ENCODE measurements at places on chromosomes 13 and 19.

DNA sequence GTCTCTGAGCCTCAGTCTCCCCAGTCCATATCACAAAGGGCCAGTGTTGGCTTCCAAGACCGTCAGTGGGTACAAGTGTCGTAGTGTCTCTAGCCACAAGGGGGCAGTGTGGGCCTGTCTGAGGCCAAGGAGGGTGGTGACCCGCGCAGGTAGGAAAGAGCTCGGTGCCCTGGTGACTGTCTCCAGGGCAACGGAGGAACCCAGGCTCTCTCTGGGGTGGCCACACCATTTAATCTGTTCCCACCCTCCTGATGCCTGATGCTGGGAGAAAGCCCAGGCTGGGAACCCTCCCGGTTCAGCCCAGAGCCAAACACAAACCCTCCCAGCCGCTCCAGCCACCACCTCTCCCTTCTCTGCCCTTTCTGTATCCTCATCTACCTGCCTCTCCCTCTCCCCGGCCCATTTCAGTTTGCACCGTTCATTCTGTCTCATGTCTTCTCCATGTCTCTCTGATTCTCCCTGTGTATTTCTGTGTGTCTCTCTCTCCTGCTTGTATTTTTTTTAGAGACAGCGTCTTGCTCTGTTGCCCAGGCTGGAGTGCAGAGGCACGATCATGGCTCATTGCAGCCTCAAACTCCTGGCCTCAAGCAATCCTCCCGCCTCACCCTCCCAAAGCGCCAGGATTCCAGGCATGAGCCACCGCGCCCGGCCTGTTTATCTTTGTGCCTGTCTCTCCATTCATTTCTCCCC lies 17.5 kb upstream of the MEIS3 start:
- H3K27ac ChIP-seq, result no peak overlapping the region
- H3K4me3 ChIP-seq, result no peak overlapping the region
- H3K27me3 ChIP-seq, result peaks cover 5% of the 10 kb centered on the region
- DNase-seq, result peak; percentile 86
- no peaks in the 10 kb centered on the region for H3K36me3 ChIP-seq

- H3K27me3 ChIP-seq, result no peaks in the 10 kb centered on the region
- no peak overlapping the region for H3K27ac ChIP-seq
- H3K36me3 ChIP-seq, result peaks cover 47% of the 10 kb centered on the region
- DNase-seq, result no peak
- H3K4me3 ChIP-seq, result no peak overlapping the region
These were observed 112.3 kb upstream of the FBXL3 start for GRCh38 chr13:77139306-77139705.

DNA sequence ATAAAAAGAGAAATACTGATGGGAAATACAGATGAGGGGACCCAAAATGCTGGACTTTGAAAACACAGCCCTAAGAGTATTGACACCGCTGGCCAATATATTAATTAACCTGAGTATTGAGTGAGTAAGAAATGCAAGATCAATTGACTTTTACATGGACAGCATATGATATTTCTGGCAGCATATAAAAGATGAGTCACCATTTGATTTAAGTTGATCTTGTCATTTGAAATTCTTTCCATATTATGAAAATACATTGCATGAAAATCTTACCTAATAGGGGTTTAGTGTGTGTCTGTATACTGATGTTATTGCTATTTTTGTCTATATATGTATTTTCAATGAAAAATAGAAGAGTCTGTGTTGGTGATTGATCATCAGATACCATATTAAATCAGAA lies 619.6 kb downstream of the KCTD12 start:
- H3K4me3 ChIP-seq, result no peak overlapping the region
- H3K27me3 ChIP-seq, result no peaks in the 10 kb centered on the region
- DNase-seq, result no peak
- no peaks in the 10 kb centered on the region for H3K4me1 ChIP-seq
- no peaks in the 10 kb centered on the region for H3K36me3 ChIP-seq

DNA sequence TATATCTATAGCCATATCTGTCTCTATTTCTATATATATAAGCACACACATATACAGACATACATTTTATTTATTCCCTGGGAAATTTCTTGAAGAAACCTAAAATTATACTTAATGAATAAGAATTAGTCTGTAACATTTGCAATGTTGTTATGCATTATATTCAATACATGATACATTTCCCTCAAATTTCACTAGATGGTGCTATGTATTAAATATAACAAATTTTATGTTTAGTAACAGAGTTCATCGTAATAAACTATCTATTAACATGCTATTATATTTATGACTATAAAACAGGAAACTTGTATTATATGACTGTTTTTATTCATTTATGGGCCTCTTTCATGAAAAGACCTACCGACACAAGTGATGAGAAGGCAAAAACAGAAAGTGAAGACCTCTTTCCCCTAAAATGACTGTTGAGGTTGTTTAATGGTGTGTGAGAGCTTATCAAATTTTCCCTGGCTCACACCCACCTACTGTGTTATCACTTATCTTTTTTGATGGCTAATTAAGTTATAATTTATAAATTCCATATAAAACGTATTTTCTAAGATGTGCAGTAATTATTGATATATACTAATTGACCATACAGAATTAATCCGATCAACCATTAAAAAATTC lies 881.9 kb downstream of the SLITRK6 start:
- H3K27ac ChIP-seq, result no peak overlapping the region
- no peaks in the 10 kb centered on the region for H3K27me3 ChIP-seq
- no peak for DNase-seq
- H3K4me3 ChIP-seq, result no peak overlapping the region

- H3K4me3 ChIP-seq, result no peak overlapping the region
- peaks cover 28% of the 10 kb centered on the region for H3K36me3 ChIP-seq
- no peak overlapping the region for H3K27ac ChIP-seq
- no peak for DNase-seq
- H3K4me1 ChIP-seq, result no peaks in the 10 kb centered on the region
These were observed 13.6 kb downstream of the ZNF490 start for GRCh38 chr19:12596927-12597548.

GRCh38 chr13:41962994-41963393 lies 2.1 kb upstream of the VWA8 start:
- H3K27ac ChIP-seq, result no peak overlapping the region
- no peaks in the 10 kb centered on the region for H3K36me3 ChIP-seq
- peaks cover 10% of the 10 kb centered on the region for H3K4me1 ChIP-seq
- H3K27me3 ChIP-seq, result no peaks in the 10 kb centered on the region
- no peak for DNase-seq

- no peak overlapping the region for H3K27ac ChIP-seq
- no peaks in the 10 kb centered on the region for H3K36me3 ChIP-seq
- H3K4me3 ChIP-seq, result peak overlapping the region; percentile 49
- no peaks in the 10 kb centered on the region for H3K27me3 ChIP-seq
These were observed 12.7 kb upstream of the PSMD8 start for GRCh38 chr19:38361633-38362075.

DNA sequence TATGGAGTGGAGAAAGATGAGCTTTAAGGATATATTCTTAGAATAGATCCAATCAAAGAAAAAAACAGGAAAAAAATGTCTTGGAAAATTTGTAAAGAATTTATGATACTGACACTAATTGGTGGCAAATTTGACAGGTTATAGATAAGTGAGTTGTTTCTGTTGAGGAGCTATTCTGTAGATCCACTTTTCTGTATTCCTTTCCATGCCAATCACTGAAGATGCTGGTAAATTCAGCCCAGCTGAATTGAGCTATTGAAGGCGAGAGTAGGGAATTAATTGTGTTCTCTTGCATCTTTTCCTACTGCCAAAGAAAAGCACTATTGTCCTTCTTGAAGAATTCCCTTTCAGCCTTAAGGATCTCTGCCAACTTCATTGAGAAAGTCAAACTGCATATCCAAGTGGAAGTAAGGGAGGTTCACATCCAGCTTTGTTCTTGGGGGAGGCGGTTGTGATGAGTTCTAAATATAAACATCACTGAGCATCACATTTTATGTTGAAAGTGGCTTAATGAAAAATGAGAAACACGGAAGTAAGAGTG lies 113.1 kb downstream of the PCDH9 start:
- H3K27ac ChIP-seq, result no peak overlapping the region
- H3K4me1 ChIP-seq, result no peaks in the 10 kb centered on the region
- H3K36me3 ChIP-seq, result no peaks in the 10 kb centered on the region
- no peak overlapping the region for H3K4me3 ChIP-seq

DNA sequence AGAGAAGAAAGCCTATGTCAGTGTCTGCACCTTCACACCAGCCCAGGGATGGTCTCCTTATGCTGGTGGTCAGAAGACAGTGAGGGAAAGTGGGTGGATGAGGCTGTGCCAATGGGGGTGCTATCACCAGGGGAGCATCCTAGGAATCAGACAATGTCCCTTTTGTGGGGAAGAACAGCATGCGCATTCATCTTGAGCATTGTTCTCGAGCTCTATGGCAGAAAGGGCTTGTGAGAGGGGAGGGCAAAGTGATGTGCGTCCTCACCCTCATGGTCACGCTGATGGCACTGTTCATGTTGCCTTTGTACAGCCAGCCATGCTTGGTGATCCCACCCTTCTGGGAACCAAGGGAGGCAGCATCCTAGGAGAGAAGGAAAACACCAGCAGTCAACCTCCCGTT lies 56.1 kb downstream of the DOCK9 start:
- H3K36me3 ChIP-seq, result no peaks in the 10 kb centered on the region
- no peaks in the 10 kb centered on the region for H3K27me3 ChIP-seq
- no peak overlapping the region for H3K4me3 ChIP-seq
- H3K27ac ChIP-seq, result no peak overlapping the region

DNA sequence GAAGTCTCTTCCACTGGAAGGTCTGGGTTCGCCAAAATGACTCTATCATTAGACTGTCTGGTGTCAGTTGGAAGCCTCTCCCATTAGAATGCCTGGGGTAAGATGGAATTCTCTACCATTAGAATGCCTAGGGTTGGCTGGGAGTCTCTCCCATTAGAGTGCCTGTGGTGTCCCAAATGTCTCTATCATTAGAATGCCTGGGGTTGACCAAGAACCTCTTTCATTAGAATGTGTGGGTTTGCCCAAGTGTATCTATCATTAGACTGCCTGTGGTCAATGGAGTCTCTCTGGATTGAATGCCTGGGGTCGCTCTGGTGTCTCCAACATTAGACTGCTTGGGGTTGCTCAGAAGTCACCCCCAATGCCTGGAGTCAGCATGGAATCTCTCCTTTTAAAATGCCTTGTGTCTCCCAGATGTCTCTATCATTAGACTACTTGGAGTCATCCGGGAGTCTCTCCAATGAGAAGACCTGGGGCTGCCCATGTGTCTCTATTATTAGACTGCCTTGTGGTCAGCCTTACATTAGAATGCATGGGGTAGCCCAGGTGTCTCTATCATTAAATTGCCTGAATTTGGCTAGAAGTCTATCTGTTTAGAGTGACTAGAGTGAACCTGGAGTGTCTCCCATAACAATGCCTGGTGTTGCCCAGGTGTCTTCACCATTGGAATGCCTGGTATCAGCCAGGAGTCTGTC lies 1518.4 kb downstream of the UQCRFS1 start:
- DNase-seq, result no peak
- H3K4me3 ChIP-seq, result no peak overlapping the region
- no peaks in the 10 kb centered on the region for H3K4me1 ChIP-seq
- H3K36me3 ChIP-seq, result no peaks in the 10 kb centered on the region
- no peak overlapping the region for H3K27ac ChIP-seq

DNA sequence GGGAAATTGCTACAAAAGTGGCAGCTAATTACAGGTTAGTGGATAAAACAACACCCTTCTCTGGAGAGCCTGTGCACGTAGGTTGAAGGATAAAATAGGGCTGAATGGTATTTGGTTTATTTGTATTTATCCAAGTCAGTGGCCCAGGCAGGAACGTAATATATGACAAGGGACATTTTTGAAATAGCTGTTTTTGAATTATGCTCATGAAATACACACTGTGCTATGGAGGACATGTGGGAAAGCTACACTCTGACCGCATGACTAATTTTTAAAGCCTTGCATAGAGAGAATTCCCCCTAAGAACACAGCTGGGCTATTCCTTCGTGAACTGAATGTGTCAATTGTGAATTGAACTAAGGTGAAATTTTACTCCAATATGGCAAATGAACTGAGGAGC lies 292.1 kb upstream of the MAB21L1 start:
- no peak for DNase-seq
- no peaks in the 10 kb centered on the region for H3K27me3 ChIP-seq
- H3K36me3 ChIP-seq, result no peaks in the 10 kb centered on the region
- no peaks in the 10 kb centered on the region for H3K4me1 ChIP-seq
- H3K4me3 ChIP-seq, result no peak overlapping the region

GRCh38 chr13:31328549-31329235 lies 128.9 kb downstream of the B3GLCT start:
- no peaks in the 10 kb centered on the region for H3K4me1 ChIP-seq
- DNase-seq, result no peak
- H3K27me3 ChIP-seq, result no peaks in the 10 kb centered on the region
- no peak overlapping the region for H3K27ac ChIP-seq
- H3K36me3 ChIP-seq, result peaks cover 20% of the 10 kb centered on the region

DNA sequence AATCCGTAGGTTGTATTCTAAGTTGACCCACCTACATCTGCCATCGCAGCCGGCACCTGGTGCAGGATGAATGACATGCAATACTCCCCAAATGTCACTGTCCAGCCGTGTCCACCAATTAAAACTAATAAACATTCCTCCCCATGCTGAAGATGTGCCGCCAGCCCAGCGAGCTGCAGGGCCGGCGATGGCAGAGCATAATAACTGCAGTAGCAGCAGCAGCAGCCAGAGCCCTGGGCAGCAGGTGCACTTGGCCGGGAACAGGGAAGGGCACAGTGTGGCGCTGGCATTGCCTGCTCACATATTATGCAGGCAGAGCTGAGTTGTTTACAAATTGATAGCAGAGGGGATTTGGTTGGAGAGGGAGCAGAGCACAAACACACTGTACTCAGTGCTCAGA lies 754.9 kb downstream of the OLFM4 start:
- no peak overlapping the region for H3K27ac ChIP-seq
- H3K27me3 ChIP-seq, result no peaks in the 10 kb centered on the region
- no peaks in the 10 kb centered on the region for H3K36me3 ChIP-seq
- DNase-seq, result no peak
- H3K4me3 ChIP-seq, result no peak overlapping the region
- no peaks in the 10 kb centered on the region for H3K4me1 ChIP-seq

GRCh38 chr19:39444598-39445195 lies 685 bp upstream of the SUPT5H start:
- peak overlapping the region; percentile 96 for H3K27ac ChIP-seq
- peak overlapping the region; percentile 92 for H3K4me3 ChIP-seq
- H3K27me3 ChIP-seq, result no peaks in the 10 kb centered on the region
- no peak for DNase-seq
- H3K36me3 ChIP-seq, result peaks cover 17% of the 10 kb centered on the region

DNA sequence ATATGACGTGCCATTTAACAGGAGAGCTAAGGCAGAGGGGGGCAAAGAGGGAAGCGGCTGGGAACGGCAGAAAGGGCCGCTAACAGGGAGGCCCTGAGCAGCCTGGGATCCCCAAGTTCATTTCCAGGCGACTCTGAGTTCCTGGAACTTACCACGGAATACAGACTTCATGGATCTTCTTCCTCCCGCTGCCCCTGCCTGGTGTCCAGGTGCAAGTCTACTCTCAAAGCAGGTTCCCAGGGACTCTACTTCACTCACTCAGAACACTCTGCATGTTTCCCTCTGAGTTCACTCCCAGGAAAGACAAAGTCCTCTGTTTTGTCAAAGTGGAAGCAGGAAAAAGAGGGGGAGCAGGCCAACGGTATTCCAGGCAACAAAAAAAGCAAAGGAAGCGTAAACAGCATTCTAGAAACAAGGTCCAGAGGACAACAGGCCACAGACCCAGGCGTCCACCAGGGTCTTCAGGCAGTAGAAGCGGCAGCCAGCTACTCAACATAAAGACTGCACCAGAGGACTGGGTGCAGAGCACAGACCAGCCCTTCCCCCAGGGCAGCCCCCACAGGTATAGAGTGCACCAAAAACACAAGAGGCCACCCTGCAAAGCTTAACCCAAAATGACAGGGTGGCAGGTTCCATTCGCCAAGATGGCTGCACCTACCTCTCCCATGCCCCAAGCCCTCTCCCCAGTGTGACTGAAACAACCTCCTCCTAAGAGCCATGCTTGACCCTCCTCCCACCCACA lies 3.0 kb downstream of the MIER2 start:
- H3K36me3 ChIP-seq, result peaks cover 3% of the 10 kb centered on the region
- H3K27ac ChIP-seq, result no peak overlapping the region
- H3K4me1 ChIP-seq, result peaks cover 5% of the 10 kb centered on the region
- H3K4me3 ChIP-seq, result no peak overlapping the region

Data from ascending aorta (tissue), 2 donors.